ENCODE measurements at places on chromosomes 6 and 20.

DNA sequence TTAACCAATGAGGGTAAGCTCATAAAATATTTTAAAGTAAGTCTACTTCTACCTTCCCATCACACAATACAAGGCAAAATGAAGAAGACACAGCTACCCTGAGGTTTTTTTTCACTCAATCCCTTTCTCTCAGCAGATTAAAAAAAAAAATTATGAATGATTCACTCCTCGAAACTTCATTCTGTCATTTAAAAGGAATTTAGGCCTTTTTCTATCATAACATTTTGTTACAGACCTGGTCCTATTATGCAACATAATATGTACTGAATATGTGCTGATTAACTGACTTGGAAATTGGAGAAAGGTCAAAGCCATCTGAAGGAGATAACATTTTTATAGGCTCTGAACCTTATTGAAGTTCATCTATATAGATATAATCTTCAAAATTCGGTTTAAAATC lies 45.5 kb downstream of the PRL start:
- no peak for DNase-seq

GRCh38 chr6:167706313-167707109 lies 120.2 kb upstream of the AFDN start:
- DNase-seq, result peak; percentile 68

GRCh38 chr6:143741480-143741879 lies 63.7 kb downstream of the PHACTR2 start:
- DNase-seq, result no peak

- DNase-seq, result no peak
These were observed 63.6 kb downstream of the BLOC1S5 start for GRCh38 chr6:8000636-8001035.

DNA sequence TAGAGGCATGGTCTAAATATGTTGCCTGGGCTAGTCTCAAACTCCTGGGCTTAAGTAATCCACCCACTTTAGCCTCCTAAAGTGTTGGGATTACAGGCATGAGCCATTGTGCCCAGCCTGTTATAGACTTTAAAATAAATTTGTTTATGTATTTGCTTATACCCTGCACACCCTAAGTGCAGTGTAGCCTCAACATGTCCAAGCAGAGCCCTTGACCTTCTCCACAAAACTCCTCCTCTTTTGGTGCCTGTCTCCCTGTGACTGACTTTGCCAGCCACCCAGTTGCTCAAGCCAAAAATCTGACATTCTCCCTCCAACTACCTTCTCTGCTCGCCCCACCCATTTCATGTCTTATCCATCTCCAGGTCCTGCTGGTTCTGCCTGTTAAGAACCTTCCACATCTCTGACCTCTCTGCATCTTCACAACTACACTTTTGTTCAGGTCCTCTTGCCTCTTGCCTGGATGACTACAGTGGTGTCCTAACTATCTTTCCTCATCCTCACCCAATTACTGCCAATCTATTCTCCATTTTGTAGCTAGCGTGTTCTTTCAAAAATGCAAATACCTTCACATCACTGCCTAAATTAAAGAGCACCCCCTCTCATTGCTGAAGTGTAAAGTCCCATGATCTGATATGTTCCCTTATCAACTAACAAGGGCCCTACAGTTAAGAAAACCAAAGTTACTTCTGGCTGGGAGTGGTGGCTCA lies 11.2 kb upstream of the KIFC1 start:
- no peak for DNase-seq

- no peak for DNase-seq
These were observed 712.9 kb upstream of the MAP3K7 start for GRCh38 chr6:91299544-91300491.

GRCh38 chr6:29796026-29796425 lies 31.6 kb upstream of the HLA-G start:
- no peak for DNase-seq

All from stimulated activated CD4-positive, alpha-beta T cell treated with anti-CD3 and anti-CD28 coated beads, Interleukin-2, amount 100 ng/mL, for 4 hours (primary cell).